ENCODE measurements at places on chromosomes 3 and 15.
A peak's percentile ranks its signal among the peaks of the same experiment; 100 is the strongest.

DNA sequence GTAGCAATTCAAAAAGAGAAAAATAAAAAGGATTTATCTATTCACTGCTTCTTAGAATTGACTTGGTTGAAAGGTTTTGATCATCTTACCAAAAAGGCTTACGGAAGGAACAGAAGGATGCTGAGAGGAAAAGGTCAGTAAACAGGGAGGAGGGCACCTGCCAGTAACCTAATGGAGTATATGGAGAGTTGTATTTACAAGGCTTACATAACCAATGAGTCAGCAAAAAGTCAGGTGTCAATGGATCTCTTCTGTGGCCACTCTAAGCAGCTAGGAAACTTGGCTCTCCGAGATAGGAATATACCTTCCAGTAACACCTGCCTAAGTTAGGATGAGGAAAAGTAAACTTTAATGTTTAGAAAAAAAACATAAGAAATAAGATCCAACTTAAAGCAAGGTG is 80.5 kb upstream of the PLXND1 start:
- DNase-seq = peak; percentile 27

GRCh38 chr3:8385848-8386620 is 115.6 kb upstream of the LMCD1 start:
- no peak for DNase-seq

DNA sequence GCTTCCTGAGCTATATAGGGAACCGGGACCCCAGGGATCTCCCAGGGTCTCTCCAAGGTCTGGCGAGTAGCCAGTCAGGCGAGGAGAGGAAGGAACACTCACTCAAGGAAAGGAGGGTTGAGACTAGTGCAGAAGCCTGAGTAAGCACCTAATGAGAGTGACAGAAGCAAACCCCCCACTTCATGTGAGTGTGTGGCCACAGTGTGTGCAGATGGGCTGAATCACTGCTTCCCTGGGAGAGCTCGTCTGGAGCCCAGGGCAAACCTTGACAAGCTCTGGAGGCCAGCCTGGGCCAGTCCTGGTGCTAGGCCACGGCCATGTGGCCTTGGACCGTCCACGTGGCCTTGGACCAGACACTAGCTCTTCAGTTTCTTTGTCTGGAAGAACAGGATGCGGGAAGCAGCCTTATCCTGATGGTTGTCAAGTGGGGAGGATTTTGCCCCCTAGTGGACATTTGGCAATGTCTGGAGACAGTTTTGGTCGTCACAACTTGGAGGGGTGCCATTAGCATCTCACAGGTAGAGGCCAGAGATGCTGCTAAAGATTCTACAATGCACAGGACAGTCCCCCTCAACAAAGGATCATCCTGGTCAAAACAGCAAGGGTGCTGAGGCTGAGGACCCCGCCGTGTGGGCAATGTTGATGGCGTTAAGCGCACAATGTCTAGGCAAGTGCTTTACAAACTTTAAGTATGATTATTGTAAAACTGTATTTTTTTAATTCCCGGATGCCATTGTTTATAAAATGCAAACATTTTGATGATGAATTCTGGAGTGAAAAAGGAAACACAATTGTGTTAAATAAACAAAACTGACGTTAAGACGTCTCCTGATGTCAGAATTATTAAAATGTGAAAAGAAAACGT is 34.8 kb upstream of the CTSH start:
- DNase-seq = peak; percentile 89

DNA sequence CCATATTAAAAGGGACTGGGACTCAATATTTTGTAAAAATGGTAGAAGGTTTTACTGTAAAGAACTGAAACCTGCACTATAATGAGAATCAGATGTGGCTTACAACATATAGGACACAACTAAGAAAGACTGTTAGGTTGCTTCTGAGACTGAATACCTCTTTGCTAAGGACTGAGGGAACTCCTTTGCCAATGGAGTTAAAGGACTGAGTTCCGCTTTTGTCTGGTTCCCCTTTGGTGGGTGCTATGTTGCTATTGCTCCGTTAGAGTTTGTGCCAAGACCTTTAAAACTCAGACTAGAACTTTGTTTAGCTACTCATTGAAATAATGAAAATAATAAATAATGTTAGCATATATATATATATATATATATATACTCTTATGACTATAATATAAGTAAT is 147.8 kb upstream of the KCNMB2 start:
- no peak for DNase-seq

GRCh38 chr3:197376020-197376419 is 77.6 kb upstream of the DLG1 start:
- no peak for DNase-seq

- DNase-seq = no peak
Measured at GRCh38 chr3:7865611-7866010, 636.0 kb upstream of the LMCD1 start.

- DNase-seq = no peak
Measured at GRCh38 chr3:110686701-110687100, 384.9 kb upstream of the NECTIN3 start.

DNA sequence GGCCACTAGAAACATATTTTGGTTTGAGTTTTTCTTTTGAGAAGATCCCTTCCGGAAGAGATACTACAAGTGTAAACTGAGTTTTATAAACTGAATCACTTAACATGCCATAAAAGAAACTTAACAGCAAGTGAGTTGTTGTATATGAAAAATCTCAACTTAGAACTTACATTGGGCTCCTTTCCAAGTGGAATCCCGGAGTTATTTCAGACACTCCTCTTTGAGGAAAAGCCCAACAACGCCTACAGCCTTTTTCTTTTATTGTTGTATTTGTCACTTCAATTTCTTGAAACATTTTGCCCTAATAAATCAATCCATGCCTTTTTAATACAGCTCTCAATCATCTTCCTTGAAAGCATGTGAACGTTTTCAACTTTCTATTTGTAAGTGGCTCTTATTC is 137.3 kb downstream of the FEZF2 start:
- no peak for DNase-seq

DNA sequence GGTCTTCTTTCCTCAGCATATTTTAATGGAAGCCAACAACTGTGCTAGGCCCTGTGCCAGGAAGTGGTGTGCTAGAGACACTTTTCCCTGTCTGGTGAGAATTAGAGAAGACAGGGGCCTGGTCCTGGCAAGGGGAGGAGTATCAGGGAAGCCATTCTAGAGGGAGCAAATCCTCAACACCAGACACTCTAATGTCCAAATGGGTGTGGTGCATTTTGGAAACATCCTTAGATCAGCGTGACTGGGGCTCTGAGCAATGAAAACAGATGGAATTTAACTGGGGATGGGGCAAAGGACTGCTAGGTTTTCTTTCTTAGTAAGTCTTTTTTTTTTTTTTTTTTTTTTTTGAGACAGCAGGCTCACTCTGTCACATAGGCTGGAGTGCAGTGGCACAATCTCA is 7.7 kb upstream of the VPS18 start:
- DNase-seq = peak; percentile 1

DNA sequence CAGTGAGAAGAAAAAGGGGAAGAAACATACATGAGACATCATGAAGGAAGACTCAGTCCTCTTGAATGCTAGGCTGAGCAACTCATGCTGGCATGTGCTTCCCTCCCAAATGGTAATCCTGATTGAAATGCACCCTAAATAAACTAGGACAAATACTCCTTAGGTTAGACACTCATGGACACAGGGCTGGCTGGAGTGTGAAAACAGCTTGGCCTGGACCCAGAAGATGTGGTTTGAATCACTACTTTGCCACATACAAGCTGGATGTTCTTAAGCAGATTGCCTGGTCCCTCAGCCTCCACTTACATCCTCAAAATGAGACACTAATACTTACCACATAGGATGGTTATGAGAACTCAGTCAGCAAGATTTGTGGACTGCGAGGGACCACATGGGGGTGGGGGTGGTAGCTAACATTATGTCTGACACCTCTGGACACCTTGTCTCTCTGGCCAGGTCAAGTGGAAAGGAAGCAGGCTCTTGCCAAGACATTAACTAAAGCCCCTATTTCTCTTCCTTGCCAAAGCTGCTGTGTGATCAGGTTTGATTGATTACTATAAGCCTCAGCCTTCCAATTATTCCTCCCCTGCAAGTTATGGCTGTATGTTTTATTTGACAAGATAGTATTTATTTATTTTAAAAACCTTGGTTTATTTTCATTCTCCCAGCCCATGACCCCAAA is 138.9 kb upstream of the SLC7A14 start:
- no peak for DNase-seq

GRCh38 chr3:190076136-190076535 is 44.6 kb downstream of the P3H2 start:
- no peak for DNase-seq

DNA sequence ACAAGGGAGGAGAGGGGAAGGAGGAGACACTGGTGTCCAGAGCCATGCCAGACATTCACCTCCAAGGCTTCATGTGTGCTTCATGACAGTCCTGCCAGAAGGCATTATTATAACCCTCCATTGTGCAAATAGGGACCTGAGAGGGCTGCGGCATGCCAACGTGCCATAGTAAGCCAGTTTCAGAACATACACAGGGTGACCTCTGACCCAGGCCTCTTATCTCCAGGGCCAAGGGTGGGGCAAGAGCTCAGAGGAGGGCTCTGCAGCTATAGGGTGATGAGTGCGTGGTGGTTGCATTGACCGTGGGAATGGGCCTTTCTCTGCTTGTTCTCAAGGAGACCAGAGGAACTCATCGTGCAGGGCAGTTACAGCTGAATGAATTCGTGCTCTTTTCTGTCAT is 9.7 kb upstream of the ACSBG1 start:
- no peak for DNase-seq

DNA sequence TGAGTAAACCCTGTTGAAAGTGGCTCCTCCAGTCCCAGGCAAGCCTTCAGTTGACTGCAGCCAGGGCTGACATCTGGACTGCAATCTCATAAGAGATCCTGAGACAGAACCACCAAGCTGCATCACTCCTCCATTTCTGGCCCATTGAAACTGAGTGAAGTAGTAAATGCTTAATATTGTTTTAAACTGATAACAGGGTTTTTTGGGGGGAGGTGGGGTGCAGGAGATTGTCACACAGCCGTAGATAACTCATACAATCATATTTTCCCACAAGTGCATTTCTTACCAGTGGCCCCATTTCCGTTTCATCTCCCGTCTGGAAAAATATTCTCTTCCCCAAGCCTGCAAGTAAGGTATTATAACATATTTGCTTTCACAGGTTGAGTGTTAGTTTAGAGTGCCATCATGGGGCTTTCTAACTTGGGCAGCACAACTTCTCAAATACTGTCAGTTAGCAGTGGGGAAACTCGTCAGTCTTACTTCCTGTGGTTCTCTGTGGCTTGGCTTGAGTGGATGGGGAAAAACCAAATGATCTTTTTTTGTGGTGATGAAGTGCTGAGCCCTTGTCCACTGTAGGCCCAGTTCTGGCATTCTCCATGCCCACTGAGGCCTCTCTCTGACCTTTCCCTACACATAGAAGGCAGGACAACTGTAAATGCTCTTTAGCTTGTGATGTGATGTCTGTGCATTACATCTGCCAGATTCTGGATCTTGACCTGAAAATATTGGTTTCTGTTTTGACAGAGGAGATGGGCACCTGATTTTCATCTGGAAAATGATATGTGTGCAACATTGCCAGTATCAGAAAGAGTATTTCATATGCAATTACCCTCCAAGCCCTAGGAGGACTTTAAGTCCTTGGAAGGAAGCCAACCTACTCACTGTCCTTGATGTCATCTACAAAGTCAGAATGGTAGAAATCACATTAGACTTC is 90.1 kb upstream of the BHLHE40 start:
- DNase-seq = no peak

DNA sequence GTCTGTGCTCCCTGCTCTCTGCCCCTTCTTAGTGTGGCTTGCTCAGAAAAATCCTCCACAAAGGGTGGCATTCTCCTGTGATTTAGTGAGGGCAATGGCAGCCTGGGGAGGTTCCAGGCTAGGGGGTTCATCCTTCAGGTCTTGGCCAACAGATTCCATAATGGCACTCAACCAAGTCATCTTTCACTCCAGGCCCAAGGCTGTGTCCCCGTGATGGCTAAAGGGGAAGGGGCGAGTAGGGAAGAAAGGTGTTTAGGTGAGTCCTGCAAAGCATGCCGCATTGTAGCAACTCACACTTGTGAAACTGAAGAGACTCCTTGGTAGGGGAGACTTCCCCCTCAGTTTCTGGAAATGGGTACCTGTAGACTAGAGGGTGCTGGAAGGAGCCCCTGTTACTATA is 105.6 kb downstream of the THSD4 start:
- DNase-seq = no peak

- no peak for DNase-seq
Measured at GRCh38 chr3:57080171-57080570, 19.7 kb downstream of the SPATA12 start.

DNA sequence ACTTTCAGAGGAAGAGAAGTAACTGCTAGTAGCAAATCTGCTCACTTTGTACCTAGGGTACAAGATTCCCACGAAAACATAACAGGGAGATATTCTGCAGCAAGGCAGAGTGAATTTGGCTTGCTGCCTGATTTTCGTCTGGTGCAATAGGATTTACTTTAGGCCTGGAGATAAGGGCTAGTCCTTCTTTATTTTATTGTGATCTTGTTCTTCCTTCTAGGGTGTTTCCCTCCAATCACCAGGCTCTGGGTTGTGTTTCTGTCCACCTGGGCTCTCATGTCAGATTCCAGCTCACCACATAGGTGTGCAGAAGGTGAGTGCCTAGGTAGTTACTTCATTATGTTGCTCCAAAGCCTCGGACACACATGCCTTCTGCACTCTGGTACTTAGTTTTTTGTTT is 211.8 kb upstream of the RGMA start:
- DNase-seq = no peak

- DNase-seq = no peak
Measured at GRCh38 chr3:15556512-15556911, 35.0 kb upstream of the COLQ start.

DNA sequence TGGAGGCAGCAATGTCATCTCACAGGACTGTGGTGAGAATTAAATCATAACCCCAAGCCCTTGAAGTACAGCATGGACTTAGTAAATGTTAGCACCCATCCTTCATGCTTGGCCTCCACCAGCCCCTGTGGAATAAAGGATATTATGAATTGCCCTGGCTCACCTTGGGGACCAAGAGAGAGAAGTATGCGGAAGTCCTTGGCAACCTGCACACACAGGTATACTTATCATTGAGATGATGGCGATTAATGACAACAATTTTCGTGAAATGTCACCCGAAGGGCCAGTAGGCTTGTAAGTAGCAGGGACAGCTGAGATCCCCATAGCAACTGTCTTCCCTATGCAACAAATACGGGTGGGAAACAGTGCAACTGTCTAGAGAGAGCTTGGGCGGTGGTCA is 102.0 kb downstream of the FAM43A start:
- no peak for DNase-seq

GRCh38 chr3:29775340-29775739 is 494.5 kb downstream of the RBMS3 start:
- DNase-seq = no peak

DNA sequence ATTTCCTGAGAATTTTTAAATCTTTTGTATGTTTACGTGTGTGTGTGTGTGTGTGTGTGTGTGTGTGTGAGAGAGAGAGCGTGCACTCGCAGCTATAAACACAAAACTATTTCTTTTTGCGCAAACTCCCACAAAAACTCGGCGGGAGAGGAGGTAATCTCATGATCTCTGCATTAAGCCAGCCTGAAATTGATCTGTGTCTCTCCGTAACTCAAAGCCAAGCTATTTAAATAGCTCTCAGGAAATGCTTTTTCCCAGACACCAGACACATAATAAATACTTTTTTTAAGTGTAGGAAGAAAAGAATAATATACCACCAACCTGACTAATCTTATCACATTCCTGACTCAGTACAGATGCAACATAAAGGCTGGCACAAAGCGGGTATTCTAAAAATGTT is 226.8 kb downstream of the MAGI1 start:
- no peak for DNase-seq

Data from H4 (cell line).